ENCODE measurements at places on chromosomes 4 and X.

- no peak overlapping the region for H3K27ac ChIP-seq
- H3K27me3 ChIP-seq = no peaks in the 10 kb centered on the region
- no peak for DNase-seq
- H3K36me3 ChIP-seq = no peaks in the 10 kb centered on the region
Measured at GRCh38 chr4:32142075-32142474, 1421.9 kb downstream of the PCDH7 start.

DNA sequence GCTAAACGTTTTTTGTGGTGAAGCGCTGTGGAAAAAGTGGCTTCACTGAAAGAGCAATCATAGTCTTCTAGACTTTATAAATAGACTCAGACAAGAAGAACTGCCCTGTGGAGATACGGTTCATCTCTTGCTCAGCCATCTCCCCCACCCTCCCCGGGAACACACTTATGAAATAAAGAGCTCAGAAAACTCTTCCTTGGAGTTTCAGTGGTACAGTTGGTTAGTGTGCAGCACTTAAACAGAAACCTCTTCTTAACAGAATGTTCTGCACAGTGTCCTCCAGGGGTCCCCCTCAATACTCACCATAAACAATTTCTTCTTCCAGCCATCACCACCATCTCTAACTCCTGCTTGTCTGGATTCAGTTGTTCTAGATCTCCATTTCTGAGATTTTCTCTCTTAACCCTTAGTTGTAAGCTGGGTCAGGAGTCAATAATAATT, 313.0 kb downstream of the ARHGAP10 start:
- H3K4me3 ChIP-seq = no peak overlapping the region

DNA sequence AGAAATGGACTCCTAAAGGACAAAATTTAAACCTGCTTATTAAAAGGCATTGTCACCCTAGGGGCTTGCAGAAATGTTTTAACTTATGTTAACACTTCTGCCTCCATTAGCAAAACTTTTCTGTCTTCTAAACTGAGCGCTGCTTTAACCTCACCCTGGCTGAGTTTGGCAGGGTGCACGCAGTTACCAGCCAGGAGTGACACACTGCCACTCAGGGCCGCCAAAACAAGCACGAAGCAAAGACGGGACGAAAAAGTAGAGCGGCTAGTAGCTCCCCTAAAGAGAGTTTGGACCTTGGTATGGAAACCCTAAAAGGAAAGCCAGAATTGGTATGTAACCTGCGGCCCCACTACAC, 23.8 kb upstream of the UVSSA start:
- no peaks in the 10 kb centered on the region for H3K4me1 ChIP-seq
- H3K27me3 ChIP-seq = no peaks in the 10 kb centered on the region
- H3K4me3 ChIP-seq = no peak overlapping the region
- peaks cover 79% of the 10 kb centered on the region for H3K36me3 ChIP-seq
- H3K27ac ChIP-seq = no peak overlapping the region
- DNase-seq = no peak

DNA sequence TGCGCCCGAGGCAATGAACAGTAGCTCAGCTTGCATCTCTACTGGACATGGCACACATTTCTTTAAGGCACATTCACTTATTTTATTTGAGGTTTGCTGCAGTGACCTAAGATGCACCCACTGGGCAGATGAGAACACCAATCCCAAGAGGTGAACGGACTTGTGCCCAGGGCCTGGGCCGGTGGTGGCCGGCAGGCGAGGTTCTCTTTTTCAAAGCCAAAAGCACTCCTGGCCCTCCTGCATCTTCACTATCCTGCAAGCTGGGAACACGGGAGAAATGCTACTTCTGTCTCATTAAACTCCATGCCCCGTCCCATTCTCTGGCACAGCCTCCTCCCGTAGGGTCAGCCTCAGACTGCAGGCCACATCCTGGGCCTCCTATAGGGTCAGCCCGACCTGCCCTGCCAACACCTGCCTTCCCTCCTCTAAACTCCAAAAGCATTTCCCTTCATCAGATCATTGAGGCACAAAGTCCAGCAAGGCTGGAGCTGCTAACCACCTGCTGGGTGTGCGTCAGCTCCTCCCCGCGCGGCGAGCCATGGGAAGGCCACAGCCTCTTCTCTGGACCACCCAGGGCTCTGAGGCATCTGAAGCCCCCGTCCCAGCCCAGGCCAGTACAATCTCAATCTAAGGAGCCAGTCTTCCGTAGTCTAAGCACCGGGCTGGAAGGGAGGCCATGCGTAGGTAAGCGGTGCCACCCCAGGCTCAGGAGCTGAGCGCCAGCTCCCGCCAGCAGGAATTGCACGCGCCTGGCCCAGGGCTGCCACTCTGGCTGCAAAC, 166.1 kb downstream of the AFAP1 start:
- H3K27me3 ChIP-seq = peaks cover 5% of the 10 kb centered on the region
- H3K4me1 ChIP-seq = no peaks in the 10 kb centered on the region
- H3K4me3 ChIP-seq = no peak overlapping the region

DNA sequence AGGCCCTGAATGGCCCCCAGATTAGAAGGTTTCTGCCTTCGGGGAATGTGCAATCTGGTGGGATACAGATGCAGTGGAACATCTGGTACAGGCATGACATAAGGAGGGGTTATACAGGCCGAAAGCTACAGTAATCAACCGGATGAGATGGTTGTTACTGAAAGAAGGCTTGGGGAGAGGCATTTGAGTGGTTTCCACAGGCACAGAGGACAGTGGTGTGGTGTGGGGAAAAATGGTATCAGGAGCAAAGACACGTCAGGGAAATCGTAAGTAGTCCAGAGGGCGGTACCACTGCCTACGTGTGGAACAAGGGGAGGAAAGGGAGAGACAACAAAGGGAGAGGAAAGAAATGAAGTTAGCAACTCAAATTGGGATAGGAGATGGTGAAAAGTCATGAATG, 3.0 kb downstream of the PDLIM3 start:
- DNase-seq = no peak
- no peak overlapping the region for H3K27ac ChIP-seq
- peaks cover 45% of the 10 kb centered on the region for H3K27me3 ChIP-seq
- no peaks in the 10 kb centered on the region for H3K36me3 ChIP-seq
- peaks cover 11% of the 10 kb centered on the region for H3K4me1 ChIP-seq

Measured in K562 (cell line).